ENCODE measurements at places on chromosomes 4 and X. TPM values are rescaled to one million over a fixed set of nuclear protein-coding genes. Genes with fewer than 3 reads are reported as not detected.
A peak's percentile ranks its signal among the peaks of the same experiment; 100 is the strongest.

- H3K27ac ChIP-seq: no peak overlapping the region
- no peak for DNase-seq
- H3K27me3 ChIP-seq: no peaks in the 10 kb centered on the region
- H3K4me1 ChIP-seq: peaks cover 8% of the 10 kb centered on the region
These were observed 219.6 kb downstream of the SNCA start for GRCh38 chr4:89617317-89617716.

DNA sequence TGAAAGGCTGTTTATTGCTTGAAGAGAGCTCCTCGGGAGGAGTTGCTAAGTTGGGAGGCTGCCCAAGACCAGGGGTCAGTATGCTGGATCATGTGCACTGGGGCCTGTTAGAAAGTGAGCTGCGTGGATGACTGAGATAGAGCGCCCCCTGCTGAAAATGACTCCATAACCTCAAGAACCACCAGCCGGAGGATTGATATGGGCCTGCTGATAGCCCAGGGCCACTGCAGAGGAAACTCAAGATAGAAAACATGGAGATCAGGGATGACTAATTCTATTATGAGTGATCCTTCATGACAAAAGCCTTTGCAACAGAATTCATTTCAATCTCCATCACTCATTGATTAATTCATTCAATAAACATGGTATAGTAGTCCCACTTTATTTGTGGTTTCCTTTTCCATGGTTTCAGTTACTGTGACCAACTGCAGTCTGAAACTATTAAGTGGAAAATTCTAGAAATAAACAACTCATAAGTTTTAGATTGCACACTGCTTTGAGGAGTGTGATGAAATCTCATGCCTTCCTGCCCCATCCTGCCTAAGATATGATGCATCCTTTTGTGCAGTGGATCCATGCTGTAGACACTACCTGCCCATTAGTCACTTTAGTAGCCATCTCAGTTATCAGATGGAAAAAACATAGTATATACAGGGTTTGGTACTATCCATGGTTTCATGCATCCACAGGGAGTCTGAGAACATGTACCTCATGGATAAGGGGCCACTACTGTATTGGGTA is 126.7 kb upstream of the MBNL3 start:
- H3K4me3 ChIP-seq: no peak overlapping the region
- no peaks in the 10 kb centered on the region for H3K27me3 ChIP-seq
- H3K27ac ChIP-seq: no peak overlapping the region
- no peaks in the 10 kb centered on the region for H3K36me3 ChIP-seq
- DNase-seq: peak; percentile 37

DNA sequence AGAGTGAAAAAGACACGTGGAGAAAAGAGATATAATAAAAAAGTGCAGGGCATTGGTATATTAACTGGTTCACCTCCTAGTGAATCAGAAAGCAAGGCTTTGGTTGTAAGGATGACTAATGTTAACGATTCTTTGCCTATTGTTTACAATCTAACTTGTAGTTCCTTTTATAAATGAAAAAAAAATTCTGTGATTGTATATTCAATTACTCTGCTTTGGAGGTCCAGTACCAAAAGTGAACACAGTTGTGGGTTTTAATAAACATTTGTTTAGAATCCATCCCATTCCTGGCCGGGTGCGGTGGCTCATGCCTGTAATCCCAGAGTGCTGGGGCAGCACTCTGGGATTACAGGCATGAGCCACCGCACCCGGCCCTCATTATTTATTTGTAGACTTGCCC is 36.9 kb upstream of the PRSS12 start:
- H3K36me3 ChIP-seq: no peaks in the 10 kb centered on the region
- no peaks in the 10 kb centered on the region for H3K27me3 ChIP-seq
- H3K4me3 ChIP-seq: no peak overlapping the region
- H3K27ac ChIP-seq: no peak overlapping the region

DNA sequence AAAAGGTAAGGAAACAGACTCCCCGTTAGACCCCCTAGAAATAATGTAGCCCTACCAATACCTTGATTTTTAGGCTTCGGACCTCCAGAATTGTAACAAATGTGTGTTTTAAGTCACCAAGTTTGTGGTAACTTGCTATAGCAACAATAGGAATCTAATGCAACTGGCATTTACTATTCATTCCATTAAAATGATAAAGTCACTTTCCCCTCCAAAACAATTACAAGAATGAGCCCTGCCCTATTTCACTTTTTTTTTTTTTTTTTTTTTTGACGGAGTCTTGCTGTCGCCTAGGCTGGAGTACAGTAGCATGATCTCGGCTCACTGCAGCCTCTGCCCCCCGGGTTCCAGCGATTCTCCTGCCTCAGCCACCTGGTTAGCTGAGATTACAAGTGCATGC is 3.5 kb upstream of the DDX60L start:
- H3K27ac ChIP-seq: no peak overlapping the region
- DNase-seq: no peak
- H3K36me3 ChIP-seq: no peaks in the 10 kb centered on the region

DNA sequence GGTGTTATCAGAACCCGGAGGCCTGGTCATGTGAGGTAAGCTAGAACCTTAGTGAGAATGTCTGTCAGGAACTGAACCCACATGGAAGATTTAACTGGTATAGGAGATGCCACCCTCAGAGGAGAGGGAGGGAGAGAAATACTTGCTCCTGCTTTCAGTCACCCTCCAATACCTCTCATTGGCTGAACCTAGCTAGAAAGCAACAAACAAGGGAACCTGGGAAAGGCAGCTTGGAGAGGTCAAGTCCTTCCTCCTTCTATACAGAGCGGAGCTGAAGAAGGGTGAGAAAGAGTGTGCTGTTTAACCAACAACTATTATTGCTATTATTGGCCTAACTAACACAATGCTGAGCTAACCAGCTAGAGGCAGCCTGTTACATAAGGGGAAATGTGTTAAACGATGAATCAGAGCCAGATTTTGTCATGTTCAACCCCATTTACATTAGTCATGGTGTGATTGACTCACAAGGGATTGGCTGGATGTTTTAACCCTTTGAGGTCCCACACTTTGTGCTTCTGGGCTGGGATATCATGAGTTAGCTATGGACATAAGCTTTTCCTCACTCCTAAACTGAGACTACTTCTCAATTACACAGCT is 96.5 kb upstream of the ESX1 start:
- H3K4me3 ChIP-seq: no peak overlapping the region
- DNase-seq: no peak
- H3K4me1 ChIP-seq: no peaks in the 10 kb centered on the region
- H3K27ac ChIP-seq: no peak overlapping the region
- H3K27me3 ChIP-seq: no peaks in the 10 kb centered on the region

GRCh38 chrX:45888518-45888917 is 656.7 kb downstream of the ZNF674 start:
- no peak for DNase-seq
- H3K27ac ChIP-seq: no peak overlapping the region
- H3K4me1 ChIP-seq: no peaks in the 10 kb centered on the region
- H3K4me3 ChIP-seq: no peak overlapping the region
- no peaks in the 10 kb centered on the region for H3K36me3 ChIP-seq
- H3K27me3 ChIP-seq: no peaks in the 10 kb centered on the region

DNA sequence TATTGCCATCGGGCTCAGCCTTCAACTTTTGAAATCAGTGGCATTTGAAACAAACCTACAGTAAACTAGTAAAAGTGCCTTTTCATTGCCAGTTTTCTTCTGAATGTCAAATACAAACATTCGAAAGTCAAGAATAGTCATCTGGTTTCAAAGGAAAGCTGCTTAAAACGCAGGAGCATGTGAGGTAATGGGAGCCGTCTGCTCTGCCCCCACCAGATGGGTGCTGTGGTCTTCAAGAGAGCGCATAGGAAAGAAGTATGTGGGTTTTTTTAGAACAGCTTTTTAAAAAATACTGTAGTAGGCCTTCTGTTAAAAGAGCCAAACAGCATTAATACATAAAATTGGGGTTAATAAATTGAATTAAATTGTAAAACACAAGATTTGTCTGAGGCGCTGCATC is 88.6 kb downstream of the STOX2 start:
- no peaks in the 10 kb centered on the region for H3K27me3 ChIP-seq
- DNase-seq: no peak
- no peak overlapping the region for H3K27ac ChIP-seq
- H3K4me1 ChIP-seq: no peaks in the 10 kb centered on the region
- no peak overlapping the region for H3K4me3 ChIP-seq

GRCh38 chr4:122212880-122213279 is 60.7 kb downstream of the BLTP1 start:
- no peaks in the 10 kb centered on the region for H3K27me3 ChIP-seq
- no peak overlapping the region for H3K27ac ChIP-seq
- no peaks in the 10 kb centered on the region for H3K4me1 ChIP-seq
- H3K36me3 ChIP-seq: peaks cover 31% of the 10 kb centered on the region

DNA sequence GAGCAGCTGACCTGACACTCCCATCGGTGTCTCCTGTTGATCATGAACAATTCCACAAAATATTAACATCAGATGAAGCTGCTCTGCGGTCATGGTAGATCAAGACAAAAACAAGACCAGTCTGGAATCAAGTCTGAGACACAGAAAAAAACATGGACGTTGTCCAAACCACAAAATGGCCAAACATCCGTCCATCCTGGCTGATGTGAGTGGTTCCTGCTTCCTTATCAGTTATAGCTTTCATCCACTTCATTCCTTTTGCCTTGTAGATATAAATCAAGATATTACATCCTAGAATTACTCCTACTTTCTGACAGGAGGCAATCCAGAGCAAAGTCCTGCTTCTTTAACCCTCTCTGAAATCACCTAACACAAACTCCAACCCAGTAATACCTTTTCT is 28.8 kb upstream of the PCSK1N start:
- H3K4me3 ChIP-seq: no peak overlapping the region
- no peaks in the 10 kb centered on the region for H3K27me3 ChIP-seq
- H3K36me3 ChIP-seq: no peaks in the 10 kb centered on the region
- no peak overlapping the region for H3K27ac ChIP-seq
- no peak for DNase-seq

- no peaks in the 10 kb centered on the region for H3K4me1 ChIP-seq
- H3K36me3 ChIP-seq: no peaks in the 10 kb centered on the region
- H3K27me3 ChIP-seq: no peaks in the 10 kb centered on the region
- DNase-seq: no peak
- no peak overlapping the region for H3K4me3 ChIP-seq
These were observed 226.9 kb upstream of the HCCS start for GRCh38 chrX:10884246-10884645.

- H3K27ac ChIP-seq: no peak overlapping the region
- no peaks in the 10 kb centered on the region for H3K4me1 ChIP-seq
- no peak overlapping the region for H3K4me3 ChIP-seq
- DNase-seq: no peak
- H3K36me3 ChIP-seq: no peaks in the 10 kb centered on the region
- no peaks in the 10 kb centered on the region for H3K27me3 ChIP-seq
These were observed 244.3 kb upstream of the DCAF8L1 start for GRCh38 chrX:28225513-28225912.

DNA sequence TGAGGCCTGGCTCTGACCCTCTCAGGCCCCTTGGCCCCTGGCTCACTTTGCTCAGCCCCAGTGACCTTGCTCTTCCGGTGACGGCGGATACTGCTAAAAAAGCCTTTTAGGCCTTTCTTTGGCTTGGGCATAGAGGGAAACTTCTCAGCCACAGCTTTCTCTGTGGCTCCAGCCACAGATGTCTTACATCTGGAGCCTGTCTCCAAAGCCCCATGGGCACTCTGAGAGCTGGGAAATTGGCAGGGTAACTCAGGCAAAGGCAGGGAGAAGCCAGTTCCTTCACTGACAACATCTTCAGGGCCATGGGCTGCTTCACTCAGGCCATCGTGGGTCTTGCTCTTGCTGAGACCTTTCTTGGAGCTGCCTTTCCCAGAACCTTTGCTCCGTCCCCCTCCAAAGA is 12.8 kb downstream of the AMER1 start:
- H3K4me3 ChIP-seq: no peak overlapping the region
- no peak overlapping the region for H3K27ac ChIP-seq
- H3K4me1 ChIP-seq: no peaks in the 10 kb centered on the region
- H3K36me3 ChIP-seq: no peaks in the 10 kb centered on the region

DNA sequence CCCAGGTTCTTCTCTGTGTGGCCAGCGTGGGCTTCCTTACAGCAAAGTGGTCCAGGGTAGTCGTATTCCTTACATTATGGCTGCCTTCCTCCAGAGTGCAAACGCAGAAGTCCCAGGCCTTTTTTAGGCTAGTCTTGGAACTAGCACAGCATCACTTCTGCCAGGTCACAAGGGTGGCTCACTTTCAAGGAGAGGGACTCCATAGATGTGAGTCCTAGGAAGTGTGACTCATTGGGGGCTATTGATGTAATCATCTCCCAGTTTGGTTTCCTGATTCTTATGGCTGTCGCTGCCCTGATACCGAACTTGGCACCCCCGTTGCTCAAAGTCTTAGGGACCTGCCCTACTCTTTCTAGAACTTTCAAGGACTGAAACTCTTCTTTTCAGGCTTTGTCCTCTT is 140.0 kb downstream of the DCK start:
- H3K27me3 ChIP-seq: no peaks in the 10 kb centered on the region
- no peak overlapping the region for H3K27ac ChIP-seq
- H3K36me3 ChIP-seq: no peaks in the 10 kb centered on the region
- DNase-seq: no peak
- H3K4me1 ChIP-seq: no peaks in the 10 kb centered on the region

SCD5 gene
- total RNA-seq: not detected

CT45A5 gene
- not detected for total RNA-seq

DACH2 gene
- not detected for total RNA-seq

ANAPC4 gene
- 61.8 TPM for total RNA-seq
